ENCODE measurements at places on chromosomes 13 and 19.

DNA sequence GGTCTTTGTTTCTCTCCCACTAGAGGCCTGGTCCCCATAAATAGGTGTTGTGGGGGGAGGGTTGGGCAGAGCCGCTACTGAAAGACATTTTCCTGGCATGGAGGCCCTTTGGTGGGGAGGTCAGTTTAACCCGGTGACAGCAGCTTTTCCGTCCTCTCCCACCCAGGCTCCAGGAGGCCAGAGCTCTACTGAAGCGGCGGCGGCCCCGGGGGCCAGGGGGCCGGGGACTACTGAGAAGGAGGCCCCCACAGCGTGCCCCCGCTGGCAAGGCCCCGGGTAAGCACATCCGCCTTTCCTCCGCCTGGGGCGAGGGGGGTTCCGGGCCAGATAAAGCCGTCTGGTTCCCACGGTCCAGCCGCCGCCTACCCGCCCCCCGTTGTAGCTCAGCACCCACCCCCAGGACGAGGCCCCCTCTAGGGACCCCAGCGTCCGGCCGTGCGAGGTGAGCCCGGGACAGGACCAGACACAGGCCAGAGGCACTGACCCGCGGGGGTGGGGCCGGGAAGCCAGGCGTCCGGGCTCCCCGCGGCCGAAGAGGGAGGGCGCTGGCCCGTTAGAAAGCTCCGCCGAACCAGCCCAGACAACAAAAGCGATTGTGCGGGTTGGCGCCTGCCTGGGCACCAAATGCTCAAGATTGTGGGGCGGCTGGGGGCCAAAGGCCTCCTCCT, 1.1 kb upstream of the LTBP4 start:
- no peak for DNase-seq

- DNase-seq: no peak
These were observed 4.3 kb downstream of the RNF113B start for GRCh38 chr13:98172590-98173422.

GRCh38 chr19:38700350-38700901, 43.8 kb downstream of the CAPN12 start:
- DNase-seq: no peak

- no peak for DNase-seq
These were observed 186.4 kb upstream of the KL start for GRCh38 chr13:32829676-32830335.

DNA sequence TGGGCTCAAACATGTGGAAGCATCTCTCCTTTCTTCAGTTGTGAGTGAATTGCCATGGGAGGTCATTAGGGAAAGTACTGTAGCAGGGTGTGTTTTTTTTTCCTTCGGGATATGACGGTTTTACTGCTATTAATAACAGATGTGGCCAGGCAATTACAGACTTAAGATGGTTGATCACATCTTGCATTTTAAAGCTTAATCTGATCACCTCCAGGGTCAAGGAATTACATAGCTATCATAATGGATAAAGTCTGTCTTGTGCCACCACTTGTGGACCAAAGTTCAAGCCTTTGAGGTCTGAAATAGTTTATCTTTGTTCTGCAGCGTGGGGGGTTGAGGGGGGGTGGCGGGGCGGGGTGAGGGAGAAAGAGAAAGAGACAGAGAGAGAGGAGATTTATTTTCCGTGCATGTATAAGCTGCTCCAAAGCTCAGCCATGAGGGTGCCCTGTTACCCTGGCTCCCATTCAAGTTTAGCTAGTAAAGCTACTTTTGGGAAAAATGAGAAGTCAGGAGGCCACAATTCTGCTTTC, 5.5 kb upstream of the SERP2 start:
- no peak for DNase-seq

DNA sequence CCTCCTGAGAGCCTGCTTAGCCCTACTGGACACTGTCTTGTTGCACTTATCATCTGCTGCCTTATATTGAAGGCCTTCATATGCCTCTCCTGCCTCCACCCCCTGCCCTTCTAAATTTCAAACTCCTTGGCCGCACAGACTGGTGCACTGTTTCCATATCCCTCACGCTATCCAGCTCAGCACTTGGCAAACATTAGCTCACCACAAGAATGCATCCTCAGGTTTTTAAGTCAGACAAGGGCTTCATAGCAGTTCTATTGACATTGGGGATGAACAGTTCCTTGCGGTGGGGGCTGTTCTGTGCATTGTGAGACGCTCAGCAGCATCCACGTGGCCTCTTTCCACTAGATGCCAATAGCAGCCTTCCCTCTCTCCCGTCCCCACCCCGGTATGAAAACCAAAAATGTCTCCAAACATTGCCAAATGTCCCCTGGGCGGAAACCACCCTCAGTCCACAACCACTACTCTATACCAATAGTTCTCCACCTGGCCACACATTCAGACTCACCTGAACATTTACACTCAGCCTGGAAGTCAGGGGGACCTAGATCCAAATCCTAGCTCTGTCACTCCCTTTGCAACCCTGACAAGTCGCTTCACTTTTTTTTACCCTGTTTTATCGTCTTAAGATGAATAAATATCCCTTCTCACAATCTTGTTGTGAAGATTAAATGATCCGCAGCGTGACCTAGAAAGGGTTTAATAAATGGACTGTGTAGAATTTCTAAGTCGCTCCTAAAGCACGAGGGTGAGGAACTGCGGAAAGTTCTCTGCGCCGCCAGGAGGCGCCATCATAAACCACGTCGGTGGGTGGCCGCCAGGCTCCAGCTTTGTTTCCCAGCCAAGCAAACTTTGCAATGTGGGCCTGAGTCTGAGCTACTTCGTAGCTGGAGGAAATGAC, 3.6 kb upstream of the CEACAM3 start:
- DNase-seq: no peak

DNA sequence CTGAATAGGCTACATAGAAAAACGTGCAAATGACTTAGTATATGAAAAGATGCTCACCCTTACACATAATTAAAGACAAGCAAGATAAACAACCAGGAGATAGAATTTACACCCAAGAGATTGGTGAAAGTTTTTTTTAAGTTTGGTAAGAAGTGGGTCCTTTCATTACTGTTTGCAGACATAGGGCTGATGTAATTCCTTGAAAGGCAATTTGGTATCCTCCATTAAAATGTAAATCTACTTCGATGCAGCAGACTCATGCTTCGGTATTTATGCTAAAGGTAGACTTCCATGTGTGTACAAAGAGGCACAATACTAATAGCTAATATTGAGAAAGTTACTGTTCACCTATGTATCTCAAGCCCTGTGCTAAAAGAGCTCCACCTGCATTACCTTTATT, 33.5 kb downstream of the CNMD start:
- no peak for DNase-seq

DNA sequence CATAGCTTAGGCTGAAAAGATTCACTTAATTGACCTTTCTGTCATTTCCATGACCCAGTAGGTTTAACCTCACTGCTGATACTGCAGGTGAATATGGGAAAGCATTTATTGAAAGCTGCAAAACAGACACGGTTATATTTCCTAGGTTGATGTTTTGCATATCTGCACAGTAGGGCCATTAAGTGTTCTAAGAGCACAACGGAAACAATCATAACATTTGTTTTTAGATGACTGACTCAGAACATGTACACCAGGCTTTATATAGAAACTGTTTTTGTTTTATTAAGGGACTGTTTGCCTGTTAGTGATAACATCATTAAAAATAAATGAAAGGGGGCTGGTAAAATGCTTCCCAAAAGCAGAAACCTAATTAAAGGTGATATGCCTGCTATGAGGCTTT, 367.8 kb downstream of the DACH1 start:
- no peak for DNase-seq

DNA sequence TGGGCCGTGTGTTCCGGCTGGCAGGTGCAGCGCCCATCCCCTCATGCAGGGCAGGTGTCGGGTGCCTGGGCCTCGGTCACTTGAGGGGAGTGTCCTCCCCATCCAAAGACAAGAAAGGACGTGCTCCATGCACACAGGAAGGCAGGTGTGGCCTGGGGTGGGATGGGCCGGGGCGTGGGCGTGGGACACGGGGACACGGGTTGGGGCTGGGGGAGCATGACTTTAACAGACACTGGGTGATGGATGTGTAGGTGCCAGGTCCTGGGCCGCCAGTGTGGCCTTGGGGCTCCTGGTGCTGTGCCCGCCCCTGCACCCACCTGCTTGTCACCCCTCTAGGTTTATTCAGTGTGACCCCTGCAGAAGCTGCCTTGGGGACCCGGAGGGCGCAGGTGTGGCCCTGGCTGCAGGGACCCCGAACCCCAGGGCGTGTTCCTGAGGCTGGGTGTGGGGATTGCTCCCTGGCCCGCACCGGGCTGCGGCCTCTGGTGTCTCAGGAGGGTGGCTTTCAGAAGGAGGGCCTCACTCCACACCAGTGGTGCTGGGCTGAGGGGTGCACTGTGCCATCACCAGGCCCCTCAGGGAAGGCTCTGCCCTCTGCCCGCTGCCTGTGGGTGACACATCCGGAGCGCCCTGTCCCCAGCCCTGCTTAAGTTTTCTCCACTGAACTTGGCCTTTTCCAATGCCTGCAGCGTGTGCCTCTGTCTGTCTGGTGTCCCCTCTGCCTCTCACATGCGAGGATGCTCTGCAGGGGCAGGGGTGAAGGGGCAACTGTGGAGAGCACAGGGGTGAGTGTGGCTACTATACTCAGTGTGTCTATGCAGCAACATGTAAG, 5.2 kb downstream of the TMEM255B start:
- no peak for DNase-seq

GRCh38 chr19:28313633-28314032, 899.3 kb downstream of the UQCRFS1 start:
- no peak for DNase-seq

DNA sequence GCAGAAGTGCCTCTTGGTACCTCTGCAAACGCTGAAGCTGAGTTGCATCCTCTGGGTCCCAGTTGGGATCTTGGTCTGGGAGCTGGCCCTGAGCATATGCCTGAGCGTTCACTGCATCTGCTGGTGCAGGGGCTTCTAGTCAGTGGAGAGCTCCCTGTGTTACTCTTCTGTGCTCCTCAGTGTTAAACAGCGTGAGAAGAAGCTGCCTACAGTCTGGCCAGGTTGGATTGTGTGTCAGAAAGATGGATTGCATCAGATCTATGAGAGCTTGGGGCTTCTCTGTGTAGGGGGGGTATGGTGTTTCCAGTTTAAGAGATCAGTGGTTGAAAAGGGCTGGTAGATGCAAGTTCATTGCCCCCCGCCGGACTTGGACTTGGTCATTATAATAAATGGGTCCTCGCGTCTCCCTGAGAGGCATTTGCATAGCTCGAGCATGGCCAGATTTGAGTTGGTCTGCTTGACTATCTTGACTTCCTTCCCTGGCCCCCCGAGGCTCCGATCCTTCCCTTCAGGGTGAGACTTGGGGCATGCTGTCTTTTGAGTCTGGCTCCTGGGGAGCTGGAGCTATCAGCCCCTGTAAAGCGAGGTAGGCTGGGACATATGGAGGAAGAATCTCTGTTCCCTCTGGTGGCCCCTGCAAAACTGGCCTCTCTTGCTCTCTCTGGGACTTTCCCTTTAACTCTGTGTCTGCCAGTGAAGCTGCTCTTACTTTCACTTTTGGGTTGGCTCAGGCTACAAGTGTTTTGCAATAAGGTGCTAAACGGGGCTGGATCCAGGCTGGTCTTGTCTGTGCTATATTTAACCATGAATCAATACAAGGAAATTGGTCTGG, 52.9 kb downstream of the OR10H4 start:
- no peak for DNase-seq

DNA sequence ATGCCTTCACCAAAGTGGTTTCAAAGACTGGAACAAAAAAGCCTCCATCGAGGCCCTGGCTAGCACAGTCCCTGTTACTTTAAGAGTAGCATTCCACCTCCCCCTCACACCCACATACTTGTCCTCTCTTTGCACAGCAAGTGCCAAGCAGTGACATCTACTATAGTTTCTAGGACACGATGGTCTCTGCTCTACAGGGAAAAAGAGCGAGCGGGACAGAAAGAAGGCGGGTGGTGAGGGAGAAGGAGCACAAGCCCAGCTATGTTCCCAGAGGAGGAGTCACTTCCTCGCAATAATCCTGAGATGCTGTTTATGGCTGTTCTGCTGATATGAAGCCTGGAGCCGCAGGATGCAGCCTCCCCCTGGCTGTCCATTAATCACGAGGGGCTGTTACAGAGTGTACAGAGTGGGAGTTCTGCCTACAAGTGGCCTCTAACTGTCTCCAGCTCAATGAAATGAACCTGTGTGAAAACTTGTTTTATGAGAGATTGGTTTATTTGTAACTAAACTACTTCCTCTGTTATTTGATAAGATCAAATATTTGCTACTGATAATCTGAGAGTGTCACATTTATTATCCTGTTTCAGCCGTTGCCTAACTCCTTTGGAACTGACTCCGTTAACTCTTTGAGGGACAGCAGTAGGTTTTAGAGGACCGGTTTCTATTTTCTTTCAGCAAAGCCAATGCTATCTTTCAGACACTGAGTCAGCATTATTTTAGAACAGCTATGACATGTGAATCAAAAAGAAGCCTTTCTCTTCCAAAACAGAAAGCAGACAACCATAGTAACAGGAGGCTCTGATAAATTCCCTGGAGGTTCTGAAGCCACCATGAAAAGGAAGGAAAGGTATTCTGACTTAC, 208.0 kb downstream of the SPRY2 start:
- no peak for DNase-seq

GRCh38 chr19:6056801-6057650, 53.3 kb downstream of the RFX2 start:
- DNase-seq: no peak

GRCh38 chr13:23472189-23472588, 38.7 kb upstream of the SACS start:
- no peak for DNase-seq

DNA sequence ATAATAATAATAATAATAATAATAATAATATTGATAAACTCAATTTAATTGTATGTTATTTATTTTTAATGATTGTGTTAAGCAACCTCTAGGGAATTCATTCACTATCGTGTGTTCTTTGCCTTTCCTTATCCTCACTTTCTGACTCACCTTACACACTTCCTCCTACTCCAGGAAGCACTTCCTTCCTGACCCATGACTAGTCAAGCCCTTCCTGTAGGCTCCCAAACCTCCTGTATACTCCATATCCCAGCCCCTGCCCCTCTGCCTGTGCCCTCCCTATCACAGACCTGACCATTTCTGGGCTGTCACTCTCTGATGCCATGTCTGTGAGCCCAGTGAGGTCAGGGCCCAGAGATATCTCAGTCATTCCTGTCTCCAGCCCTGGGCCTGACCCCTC, 7.6 kb downstream of the LGALS4 start:
- DNase-seq: no peak

- DNase-seq: no peak
These were observed 242.2 kb upstream of the EDNRB start for GRCh38 chr13:78160793-78161192.

GRCh38 chr19:17680230-17680722, 7.9 kb downstream of the UNC13A start:
- DNase-seq: no peak

- no peak for DNase-seq
These were observed 780.9 kb upstream of the KLHL1 start for GRCh38 chr13:70889163-70889562.
